Amniotic stem cell (primary cell): ENCODE measurements at places on chromosomes 6 and 20.

- no peak for DNase-seq
Measured at GRCh38 chr6:168125429-168126001, 46.5 kb upstream of the FRMD1 start.

DNA sequence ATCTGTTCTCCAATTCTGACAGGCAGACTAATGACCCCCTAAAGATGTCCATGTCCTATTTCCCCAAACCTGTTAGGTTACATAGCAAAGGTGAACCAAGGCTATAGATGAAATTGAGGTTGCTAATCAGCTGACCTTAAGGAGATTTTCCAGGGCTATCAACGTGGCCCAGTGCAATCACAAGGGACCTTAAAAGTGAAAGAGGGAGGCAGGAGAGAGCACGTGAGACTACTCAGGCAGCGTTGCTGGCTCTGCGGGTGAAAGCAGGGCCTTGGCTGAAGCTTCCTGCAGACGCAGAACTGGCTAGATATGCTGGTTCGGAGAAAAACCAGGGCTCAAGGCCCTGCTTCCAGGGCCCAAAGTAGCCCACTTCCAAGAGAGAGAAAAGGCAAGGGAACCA lies 78.7 kb downstream of the NCOA7 start:
- no peak for DNase-seq

DNA sequence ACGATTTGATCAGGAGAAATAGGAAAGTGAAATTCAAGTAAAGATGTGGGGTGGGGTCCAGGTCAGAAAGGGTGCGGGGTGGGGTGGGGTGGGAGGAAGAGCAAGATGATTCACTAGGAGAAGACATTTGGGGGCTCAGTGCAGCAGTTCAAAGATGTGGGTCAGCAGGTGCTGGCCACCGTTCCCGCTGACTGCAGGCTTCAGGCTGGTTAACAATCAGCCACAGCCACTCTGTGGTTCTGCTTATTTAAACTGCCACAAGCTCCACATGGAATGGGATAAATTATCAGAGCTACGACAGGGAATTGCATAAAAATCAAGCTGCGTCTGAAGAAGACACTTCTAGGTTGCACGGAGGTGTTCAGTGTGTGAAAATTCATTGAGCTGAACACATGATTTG lies 49.4 kb downstream of the TRAM2 start:
- DNase-seq: no peak

DNA sequence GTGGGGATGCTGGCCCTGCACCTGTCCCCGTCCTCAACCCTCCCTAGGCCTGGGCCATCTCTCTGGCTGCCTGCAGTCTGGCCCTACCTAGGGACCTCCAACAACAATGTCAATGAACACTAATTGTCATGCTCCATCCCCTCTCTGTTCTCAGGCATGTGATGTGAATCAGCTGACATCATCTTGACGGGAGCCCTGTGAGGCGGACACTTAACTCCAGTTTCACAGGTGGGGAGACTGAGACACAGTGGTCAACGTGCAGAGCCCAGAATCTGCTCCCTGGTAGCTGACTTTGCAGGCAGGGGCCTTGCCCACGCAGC lies 762 bp upstream of the TCEA2 start:
- no peak for DNase-seq

DNA sequence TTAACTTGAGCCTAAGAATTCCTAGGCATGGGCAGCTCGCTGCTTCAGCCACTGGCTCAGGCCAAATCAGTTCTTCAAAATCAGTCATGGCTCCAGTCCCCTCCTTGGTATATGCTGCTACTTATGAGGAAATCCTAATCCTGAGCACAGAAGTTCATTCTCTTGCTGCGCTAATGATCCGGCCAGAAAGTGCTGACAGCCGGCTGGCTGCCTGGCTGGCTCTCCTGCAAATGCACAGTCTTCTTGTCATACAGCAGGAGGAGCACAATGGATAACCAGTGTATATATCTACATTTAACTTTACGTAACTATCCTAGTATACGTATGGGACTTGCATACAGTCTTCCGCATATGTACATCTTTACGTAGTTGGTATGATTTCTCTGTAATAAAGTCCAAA lies 500.8 kb downstream of the PRKN start:
- DNase-seq: no peak

DNA sequence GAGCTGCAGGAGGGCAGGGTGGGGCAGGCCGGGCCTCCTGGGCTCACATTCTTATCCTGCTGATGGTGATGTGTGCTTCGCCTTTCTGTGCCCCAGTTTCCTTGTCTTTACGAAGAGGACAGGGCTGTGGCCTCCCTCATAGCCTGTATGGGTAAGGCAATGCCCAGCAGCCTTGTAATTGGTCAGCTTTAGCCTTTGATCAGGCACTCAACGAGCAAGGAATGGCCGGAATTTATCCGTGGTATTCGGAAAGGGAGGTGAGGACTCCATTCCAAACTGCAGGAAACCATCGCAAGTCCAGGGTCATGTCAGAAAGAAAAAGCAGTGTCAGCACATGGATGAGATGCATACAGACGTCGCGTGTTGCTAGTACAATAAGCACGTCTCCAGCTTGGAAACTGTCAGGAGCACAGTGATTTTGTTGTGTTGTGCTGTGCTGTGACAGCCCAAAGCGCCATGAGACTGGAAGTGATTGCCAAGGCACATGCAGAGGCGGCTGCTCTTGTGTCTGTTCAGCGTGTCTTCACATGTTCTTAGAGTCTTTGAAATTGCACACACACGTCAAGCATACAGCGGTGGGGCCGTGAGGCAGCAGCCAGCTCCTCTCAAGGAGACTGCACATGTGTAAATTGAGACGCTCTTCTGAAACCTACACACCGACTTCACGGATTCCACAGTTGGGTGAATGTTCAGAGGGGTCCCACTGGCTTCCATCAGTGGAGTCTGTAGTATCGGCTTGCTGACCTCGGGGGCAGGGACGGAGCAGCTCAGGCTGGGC lies 6.2 kb downstream of the SS18L1 start:
- DNase-seq: no peak

DNA sequence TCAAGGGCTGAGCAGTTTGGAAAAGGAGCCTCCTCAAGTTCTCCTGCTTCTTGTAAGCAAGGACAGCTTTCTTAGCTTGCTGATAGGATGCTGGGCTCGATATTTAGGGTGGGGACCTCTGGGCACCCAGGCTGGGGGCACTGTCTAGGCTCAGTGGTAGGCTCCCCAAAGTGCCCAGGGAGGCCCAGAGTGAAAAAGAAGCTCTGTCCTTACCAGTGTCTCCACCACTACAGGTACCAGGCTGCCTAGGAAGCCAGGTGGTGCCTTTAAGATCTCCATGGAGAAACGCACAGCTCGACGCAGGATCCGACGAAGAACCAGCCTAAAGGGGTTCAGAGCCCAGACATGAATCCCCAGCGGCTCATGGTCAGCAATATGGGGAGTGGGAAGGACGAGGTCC lies 6.4 kb downstream of the AARS2 start:
- DNase-seq: no peak

GRCh38 chr20:39048000-39048696 lies 86.0 kb downstream of the DHX35 start:
- peak; percentile 37 for DNase-seq

DNA sequence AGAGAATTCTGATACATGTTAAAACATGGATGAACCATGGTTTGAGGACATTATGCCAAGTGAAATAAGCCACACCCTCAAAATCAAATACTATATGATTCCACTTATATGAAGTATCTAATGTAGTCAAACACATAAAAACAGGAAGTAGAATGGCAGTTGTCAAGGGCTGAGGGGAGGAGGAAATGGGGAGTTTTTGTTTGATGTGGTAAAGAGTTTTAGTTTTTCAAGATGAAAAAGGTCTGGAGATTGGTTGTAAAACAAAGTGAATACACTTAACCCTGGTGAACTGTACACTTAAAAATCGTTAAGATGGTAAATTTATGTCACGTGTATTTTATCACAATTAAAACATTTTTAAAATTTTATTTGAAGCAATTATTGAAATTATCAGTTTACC lies 127.4 kb upstream of the GRIK2 start:
- no peak for DNase-seq
